Naive thymus-derived CD8-positive, alpha-beta T cell (primary cell): ENCODE measurements at places on chromosomes 3 and 15. TPM values are rescaled to one million over a fixed set of nuclear protein-coding genes. Genes with fewer than 3 reads are reported as not detected.

The RNF13 gene
- 84.1 TPM for total RNA-seq

DNA sequence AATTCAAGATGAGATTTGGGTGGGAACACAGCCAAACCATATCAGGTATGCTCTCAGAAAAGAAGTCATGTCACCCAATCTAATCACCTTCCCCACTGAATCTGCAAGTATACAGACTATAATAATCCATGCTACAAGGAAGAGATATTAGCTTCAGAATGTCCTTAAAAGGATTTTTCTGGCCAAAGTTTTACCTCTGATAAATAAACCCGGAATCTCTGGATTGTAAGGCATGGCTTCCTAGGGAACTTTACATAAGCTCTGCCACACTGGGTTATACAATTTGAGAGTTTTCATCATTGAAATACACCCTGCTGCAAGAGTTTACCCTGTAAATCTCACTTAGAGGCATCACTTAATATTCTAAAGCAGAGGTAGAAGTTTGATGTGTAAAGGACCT lies 330.5 kb upstream of the KCNMB2 start:
- peaks cover 8% of the 10 kb centered on the region for H3K27me3 ChIP-seq
- DNase-seq, result no peak
- no peaks in the 10 kb centered on the region for H3K36me3 ChIP-seq
- no peak overlapping the region for H3K4me3 ChIP-seq
- H3K27ac ChIP-seq, result no peak overlapping the region
- no peaks in the 10 kb centered on the region for H3K4me1 ChIP-seq

The SERPINI1 gene
- 4.7 TPM for total RNA-seq

- no peak for DNase-seq
- H3K4me1 ChIP-seq, result no peaks in the 10 kb centered on the region
- H3K27ac ChIP-seq, result no peak overlapping the region
- H3K36me3 ChIP-seq, result no peaks in the 10 kb centered on the region
Measured at GRCh38 chr3:174907027-174907426, 47.9 kb downstream of the NAALADL2 start.

The DUOXA2 gene
- not detected for total RNA-seq
